ENCODE measurements at places on chromosomes 11 and 22. TPM values are rescaled to one million over a fixed set of nuclear protein-coding genes. Genes with fewer than 3 reads are reported as not detected.

- DNase-seq: no peak
Observed at GRCh38 chr22:39508393-39508792, 6.3 kb downstream of the MIEF1 start.

KCNK4 gene
- not detected for polyA plus RNA-seq

MRGPRE gene
- not detected for polyA plus RNA-seq

GRCh38 chr11:113603277-113604059 lies 102.6 kb downstream of the TMPRSS5 start:
- peak; percentile 57 for DNase-seq

GRCh38 chr11:35477901-35478300 lies 47.5 kb downstream of the PAMR1 start:
- no peak for DNase-seq

DNA sequence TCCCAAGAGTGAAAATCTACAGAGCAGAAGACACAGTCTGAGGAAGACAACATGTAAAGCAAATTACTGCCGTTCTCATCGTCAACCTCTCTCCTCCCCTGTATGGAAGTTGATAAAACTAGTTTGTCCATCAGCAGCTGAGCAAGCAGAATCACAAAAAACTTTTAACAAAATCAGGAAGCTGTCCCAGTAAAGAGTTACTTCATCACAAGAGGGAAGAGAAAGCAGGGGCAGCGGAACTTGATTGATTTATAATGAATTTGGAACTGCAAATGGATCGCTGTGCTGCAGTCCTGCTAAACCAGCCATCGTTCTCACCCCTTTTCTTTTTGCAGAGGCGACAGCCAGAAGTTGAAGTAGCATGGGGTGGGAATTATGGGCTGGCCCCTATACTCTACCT lies 13.7 kb upstream of the UCP3 start:
- no peak for DNase-seq

MS4A6A gene
- 31.4 TPM for polyA plus RNA-seq

C11orf87 gene
- 0.21 TPM for polyA plus RNA-seq

Data from hindlimb muscle (tissue), 1 donor.